ENCODE measurements at places on chromosomes 2 and 18. TPM values are rescaled to one million over a fixed set of nuclear protein-coding genes. Genes with fewer than 3 reads are reported as not detected.

Gene SPEG
- 15.4 TPM for total RNA-seq

Gene KCNS3
- 1.1 TPM for total RNA-seq

Gene IL36RN
- total RNA-seq: not detected

Gene ANKRD29
- total RNA-seq: 14.7 TPM

Gene PIEZO2
- total RNA-seq: not detected

Gene LYG2
- total RNA-seq: not detected

Gene NAPG
- 30.1 TPM for total RNA-seq

Gene MEP1B
- not detected for total RNA-seq

Gene HNMT
- 23.3 TPM for total RNA-seq
